ENCODE measurements at places on chromosomes 11 and 22.

- peaks cover 6% of the 10 kb centered on the region for H3K4me1 ChIP-seq
- peaks cover 79% of the 10 kb centered on the region for H3K36me3 ChIP-seq
- no peaks in the 10 kb centered on the region for H3K27me3 ChIP-seq
- H3K4me3 ChIP-seq, result no peak overlapping the region
These were observed 13.4 kb downstream of the ASCC2 start for GRCh38 chr22:29824677-29825076.

DNA sequence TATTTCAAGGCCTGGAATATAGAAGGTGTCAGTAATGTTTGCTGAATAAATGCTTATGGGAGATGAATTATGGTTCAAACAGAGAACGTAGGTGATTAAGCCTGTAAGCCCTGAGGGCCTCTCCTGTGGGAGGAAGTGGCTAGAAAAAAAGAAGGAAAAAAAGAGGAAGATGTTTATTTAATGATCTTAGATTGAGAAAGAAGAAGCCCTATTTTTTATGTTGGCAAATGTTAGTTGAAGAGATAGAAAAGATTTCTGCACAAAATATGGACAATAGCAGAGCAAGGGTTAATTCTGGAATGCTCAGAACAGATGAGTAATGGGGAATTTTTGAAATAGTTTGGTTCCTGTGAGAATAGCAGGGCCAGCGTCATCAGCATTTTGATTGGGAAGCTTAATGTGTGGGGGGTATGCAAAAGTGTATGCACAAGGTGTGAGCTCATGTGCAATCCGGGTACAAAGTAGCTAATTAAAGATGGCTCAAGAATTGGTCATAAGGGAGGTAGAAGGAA is 95.7 kb downstream of the TEAD1 start:
- no peaks in the 10 kb centered on the region for H3K4me1 ChIP-seq
- DNase-seq, result no peak
- H3K4me3 ChIP-seq, result no peak overlapping the region
- no peak overlapping the region for H3K27ac ChIP-seq
- no peaks in the 10 kb centered on the region for H3K36me3 ChIP-seq
- peaks cover 5% of the 10 kb centered on the region for H3K27me3 ChIP-seq

GRCh38 chr22:45454275-45454674 is 40.8 kb downstream of the RIBC2 start:
- DNase-seq, result no peak
- H3K4me3 ChIP-seq, result no peak overlapping the region
- no peak overlapping the region for H3K27ac ChIP-seq

DNA sequence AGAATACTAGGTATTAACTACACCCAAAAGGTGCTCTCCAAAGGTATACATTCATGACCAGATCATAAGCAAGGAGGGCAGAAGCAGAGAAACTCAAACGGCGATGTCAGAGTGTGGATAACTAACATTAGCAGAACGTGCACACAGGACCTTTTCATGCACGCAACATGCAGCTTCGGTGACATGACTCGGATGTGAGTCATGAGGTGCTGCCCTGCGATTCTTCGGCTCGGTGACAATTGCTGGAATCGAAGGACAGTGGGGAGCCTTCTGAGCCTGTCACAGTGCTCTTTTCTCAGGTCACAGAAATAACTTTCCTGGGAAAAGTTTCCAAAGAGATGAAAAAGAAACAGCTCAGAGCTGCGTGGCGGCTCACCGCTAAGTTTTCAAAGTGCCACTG is 418.5 kb upstream of the SYN3 start:
- no peak for DNase-seq
- no peak overlapping the region for H3K4me3 ChIP-seq
- H3K27ac ChIP-seq, result no peak overlapping the region
- no peaks in the 10 kb centered on the region for H3K27me3 ChIP-seq
- peaks cover 2% of the 10 kb centered on the region for H3K36me3 ChIP-seq
- peaks cover 14% of the 10 kb centered on the region for H3K4me1 ChIP-seq

DNA sequence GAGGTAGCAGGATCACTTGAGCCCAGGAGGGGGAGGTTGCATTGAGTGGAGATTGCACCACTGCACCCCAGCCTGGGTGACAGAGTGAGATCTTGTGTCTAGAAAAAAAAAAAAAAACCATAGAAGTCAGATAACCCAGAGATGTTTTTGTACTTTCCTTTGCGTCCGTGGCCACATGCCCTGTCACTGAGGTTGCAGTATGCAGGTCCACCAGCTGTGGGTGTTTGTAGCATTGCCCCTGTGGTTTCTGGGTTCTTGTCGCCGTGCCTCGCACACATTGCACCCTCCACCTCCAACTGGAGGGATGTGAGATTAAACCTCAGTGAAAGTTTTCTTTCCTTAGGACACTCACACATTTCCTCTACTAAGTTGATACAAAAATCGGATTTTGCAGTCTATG is 70.3 kb downstream of the TNRC6B start:
- H3K27ac ChIP-seq, result peak overlapping the region; percentile 30
- H3K27me3 ChIP-seq, result no peaks in the 10 kb centered on the region
- no peak overlapping the region for H3K4me3 ChIP-seq
- no peak for DNase-seq
- peaks cover 55% of the 10 kb centered on the region for H3K36me3 ChIP-seq

DNA sequence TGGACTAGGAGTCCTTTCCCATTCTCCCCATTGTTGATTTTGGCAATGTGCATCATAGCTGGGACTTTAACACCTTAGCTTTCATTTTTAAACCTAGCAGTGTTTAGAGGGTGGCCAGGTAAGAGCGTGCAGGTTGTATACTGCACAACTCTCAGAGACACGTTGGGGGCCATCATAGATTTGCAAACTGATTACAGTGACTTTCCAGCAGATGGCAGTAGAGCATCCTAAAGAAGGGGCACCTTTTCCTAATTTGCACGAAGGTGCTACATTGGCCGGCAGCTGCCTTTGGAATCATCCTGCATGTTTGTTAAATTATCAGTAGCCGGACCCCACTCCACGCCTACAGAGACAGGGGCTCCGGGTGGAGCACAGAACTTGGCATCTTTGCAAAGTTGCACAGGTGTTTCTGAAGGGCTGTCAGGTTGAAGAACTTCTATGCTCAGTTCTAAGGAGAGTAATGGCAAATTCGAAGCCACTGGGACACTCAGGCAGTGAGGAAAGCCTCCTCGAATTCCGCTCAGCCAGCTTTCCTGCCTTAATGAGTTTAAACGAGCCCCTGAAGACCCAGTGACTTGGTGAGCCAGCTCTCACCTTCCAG is 7.7 kb downstream of the LHFPL7 start:
- no peaks in the 10 kb centered on the region for H3K36me3 ChIP-seq
- no peak overlapping the region for H3K27ac ChIP-seq
- H3K4me3 ChIP-seq, result no peak overlapping the region
- H3K27me3 ChIP-seq, result peaks cover 2% of the 10 kb centered on the region

DNA sequence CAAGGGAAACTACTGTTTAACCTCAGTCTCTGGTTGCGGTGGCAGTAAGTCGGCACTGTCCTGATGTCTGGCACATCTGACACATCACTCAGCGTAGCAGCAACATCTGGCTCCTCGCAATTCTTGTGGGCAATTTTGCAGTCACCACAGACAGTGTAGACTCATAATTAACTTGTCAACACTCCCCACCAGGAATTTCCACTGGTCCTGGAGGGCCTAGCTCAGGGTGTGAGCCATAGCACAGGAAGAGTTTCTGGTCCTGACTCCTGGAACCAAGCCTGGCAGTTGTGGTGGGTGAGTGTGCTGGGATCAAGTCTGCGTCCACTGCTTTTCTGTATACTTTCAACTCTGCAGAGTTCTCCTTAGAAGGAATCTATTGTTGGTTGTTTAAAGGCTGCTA is 209.7 kb downstream of the SNX19 start:
- H3K27ac ChIP-seq, result no peak overlapping the region
- H3K27me3 ChIP-seq, result peaks cover 6% of the 10 kb centered on the region
- no peak overlapping the region for H3K4me3 ChIP-seq
- DNase-seq, result no peak

- H3K4me1 ChIP-seq, result peaks cover 49% of the 10 kb centered on the region
- no peak for DNase-seq
- peak overlapping the region; percentile 20 for H3K27ac ChIP-seq
- H3K4me3 ChIP-seq, result no peak overlapping the region
- no peaks in the 10 kb centered on the region for H3K27me3 ChIP-seq
These were observed 81.9 kb downstream of the RAB30 start for GRCh38 chr11:82989628-82990404.
